ENCODE measurements at places on chromosomes 5 and 9.

DNA sequence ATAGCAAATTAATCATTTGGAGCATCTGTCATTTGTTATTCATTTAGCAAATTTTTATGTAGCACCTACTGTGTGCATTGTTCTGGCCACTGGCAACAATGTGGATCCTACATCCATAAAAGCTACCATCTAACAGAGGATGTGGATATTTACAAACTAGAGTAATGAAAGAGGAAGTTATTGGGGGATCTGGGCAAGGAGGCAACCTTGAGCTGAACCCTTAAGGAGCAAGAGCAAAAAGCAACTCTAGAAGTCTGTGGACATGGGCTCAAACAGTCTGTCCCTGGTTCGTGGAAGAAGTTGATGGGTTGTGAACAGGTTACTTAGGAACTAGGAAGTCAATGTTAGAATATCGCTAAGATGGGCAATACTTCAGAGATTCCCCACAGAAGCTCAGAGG lies 259.9 kb downstream of the SYK start:
- no peak for DNase-seq

DNA sequence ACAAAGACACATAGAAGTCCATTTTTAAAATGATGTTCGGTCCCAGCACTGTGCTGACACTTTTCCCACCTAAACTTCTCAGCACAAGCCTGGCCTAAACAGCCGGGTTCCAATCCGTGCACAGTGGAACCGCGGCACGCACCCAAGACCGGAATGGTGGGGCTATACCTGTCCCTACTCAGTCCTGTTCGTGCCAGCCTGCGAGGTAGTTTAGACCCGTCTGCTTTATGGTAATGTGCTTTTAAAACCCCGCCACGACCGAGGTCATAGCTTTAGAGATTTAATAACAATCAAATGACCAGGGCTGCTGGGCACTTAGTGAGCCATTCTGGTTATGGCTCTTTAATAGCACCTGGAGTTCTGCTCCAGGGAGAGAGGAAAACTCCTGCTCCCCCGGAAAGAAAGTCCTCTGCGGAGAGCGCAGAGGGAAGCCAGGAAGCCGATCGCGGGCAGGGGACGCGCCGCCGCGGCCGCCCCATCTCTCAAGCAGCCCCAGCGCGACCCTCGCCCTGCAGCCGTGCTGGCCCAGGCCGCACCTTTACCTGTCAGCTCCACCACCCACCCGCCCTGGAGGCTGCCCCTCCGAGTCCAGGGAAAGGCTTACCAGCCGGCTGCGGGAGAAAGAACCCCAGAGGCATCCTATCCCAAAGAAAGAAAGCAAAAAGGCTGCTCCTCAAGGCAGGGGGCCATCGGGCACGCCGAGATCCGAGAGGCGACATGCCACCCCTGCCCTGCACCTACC lies 511 bp downstream of the ARL15 start:
- DNase-seq: no peak

- no peak for DNase-seq
Measured at GRCh38 chr9:136259517-136259813, 13.9 kb upstream of the QSOX2 start.

DNA sequence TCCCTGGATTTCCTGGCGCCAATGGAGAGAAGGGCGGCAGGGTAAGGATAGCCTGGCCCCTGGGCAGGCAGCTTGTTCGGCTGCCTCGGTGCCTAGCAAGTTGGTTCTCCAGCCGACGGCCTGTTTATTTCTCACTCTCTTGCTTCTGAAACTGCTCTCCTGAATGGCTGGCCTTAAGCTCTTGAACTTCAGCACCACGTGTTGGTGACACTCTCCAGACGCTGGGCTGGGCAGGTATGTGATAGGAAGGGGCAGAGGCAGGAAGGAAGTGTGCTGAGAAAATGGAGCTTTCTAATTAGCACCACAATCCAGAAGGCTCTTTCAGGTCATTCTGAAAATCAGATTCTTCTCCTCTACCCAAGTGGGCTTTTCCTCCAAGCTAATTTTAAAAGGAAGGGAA lies 91.4 kb upstream of the FCN2 start:
- DNase-seq: no peak

DNA sequence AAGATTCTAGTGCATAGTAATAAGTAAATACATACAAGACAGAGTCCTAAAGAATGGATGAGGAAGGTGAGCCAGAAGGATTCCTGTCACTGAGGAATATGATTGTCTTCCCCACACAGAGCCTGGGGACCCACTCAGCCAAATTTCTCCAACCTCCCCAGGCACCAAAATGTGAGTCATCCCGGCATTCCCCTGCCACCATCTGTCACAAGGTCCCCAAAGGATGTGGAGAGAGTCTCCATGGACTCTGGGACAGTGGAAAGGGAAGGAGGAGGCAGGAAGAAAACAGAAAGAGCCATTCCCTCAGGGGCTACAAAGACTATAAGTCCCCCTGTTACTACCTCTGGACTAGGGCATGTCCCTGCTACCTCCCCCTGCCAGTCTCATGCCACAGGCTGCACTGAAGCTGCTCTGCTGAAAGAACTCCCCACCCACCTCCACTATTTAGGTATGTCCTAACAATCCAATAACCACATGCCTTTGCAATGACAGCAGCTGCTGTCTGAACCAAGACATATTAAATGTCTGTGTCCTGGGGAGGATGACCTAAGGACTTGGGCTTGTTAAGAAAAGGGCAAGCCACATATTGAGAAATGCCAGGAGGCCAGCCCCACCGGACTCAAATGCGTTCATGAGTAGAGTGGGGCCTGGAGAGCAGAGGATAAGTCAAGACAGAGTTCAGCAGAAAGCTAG lies 10.7 kb upstream of the OR5C1 start:
- no peak for DNase-seq

- no peak for DNase-seq
Measured at GRCh38 chr5:41747708-41748107, 122.5 kb downstream of the OXCT1 start.

DNA sequence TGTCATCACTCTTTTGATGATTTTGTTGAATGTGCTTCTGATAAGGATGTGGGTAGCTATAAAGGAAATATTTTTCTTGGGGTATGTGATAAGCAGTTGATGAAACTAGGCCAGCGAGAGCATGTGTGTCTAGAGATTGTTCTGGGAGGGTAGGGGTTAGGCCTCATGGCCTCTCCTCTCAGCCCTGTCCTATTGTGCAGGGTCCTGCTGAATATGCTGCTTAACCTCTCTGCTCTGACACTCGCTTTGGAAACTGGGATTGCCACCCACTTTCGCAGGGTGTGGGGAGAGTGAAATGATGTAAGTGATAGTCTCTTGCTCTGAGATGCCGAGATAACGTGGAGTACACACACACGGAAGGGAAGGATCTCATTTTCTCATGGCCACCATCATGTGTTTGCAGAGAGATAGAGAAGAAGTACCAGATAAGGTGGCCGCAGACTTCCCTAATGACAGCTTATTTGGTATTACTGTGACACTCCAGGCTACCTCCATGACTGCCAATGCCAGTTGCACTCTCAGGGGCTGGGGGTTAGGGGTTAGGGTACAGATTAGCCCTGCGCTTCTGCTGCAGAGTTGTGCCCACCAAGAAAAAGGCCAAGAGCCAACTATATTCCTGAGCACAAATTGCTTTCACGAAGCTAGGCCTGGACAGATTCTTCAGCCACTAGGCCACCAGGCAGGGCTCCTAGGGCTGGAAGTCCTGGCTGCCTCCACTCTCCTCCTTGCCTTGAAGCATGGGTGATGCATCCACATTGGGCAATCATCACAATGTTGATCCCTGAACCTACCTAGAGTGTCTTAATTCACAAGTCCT lies 25.2 kb upstream of the TNFAIP8 start:
- DNase-seq: peak; percentile 64

DNA sequence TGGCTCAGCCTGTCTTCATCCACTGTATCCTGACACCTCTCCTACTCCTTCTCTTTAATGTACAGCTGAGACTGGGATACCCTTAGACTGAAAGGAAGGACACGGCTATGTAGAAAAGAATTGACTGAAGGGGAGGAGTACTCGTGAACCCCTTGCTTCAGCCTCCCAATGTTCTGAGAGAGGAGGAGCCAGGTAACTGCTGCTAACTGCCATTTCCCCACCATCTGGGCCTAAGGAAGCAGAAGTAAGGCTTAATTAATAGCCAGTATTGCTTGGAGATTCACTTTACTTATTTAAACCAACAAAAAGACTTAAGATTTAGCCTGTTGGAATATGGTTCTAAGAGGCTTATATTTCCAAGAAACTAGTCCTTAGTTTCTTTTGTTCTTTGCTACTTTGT lies 18.8 kb upstream of the RGS3 start:
- DNase-seq: no peak

GRCh38 chr5:68452286-68452685 lies 236.7 kb downstream of the PIK3R1 start:
- no peak for DNase-seq

DNA sequence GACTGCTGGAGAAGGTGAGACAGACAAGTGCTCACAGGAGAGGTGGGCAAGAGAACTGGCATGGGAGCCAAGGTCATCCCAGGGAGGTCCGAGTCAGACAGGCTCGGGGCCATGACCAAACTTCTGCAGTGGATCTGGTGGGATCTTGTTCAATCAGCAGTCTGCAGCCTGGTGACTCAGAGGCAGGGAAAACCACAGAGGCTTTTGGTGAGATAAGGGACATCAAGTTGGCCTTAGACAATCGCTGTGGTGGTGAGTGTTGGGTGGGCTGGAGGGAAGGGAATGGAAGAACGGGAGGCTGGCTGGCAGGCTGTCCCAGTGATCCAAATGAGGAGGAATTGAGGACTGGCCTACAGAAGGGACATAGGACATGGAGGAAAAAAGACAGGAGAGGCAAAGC lies 123.8 kb downstream of the TMEM174 start:
- DNase-seq: no peak

GRCh38 chr5:161691911-161692310 lies 6.4 kb downstream of the GABRA6 start:
- DNase-seq: no peak

GRCh38 chr9:36218011-36218410 lies 27.3 kb downstream of the CLTA start:
- DNase-seq: no peak

GRCh38 chr9:750249-750967 lies 91.1 kb upstream of the DMRT1 start:
- DNase-seq: no peak

GRCh38 chr5:133926489-133927299 lies 41.7 kb downstream of the C5orf15 start:
- no peak for DNase-seq

- no peak for DNase-seq
Measured at GRCh38 chr5:3518051-3518450, 77.6 kb upstream of the IRX1 start.

DNA sequence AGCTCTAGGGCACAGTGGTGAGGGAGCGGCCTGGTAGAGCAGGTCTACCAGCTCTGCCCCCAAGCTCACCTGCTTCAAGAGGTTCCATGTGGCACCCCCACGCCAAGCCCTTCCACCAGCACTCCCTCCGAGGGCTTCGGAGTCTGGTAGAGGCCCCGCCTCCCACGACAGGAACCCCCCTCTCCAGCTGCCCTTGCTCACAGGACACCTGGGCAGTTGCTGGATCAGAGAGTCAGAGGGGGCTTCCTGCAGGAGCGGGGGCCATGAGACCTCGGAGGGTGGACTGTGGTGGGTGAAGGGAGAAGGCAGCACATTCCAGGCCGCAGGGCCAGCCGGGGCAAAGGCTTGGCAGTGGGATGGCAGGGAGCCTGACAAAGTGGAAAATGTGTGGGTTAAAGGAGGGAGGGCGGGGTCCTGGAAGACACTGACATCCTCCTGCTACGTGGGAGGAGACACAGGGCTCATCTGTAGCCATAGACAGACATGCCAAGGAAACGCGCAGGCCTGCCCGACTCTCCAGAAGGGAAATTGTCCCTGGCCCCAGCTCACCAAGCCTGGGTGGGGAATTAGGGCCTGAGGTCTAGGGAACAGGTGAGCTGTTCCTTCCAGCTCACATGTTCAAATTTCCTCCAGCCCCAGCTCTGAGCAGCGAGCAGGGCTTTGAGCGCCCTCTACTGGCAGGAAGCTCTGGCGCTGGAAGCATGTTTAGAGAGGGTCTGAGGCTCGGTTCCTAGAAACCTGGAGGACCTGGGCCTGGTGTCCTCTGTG lies 74.2 kb downstream of the NTNG2 start:
- peak; percentile 50 for DNase-seq

- no peak for DNase-seq
Measured at GRCh38 chr5:124696898-124697297, 49.5 kb downstream of the ZNF608 start.

GRCh38 chr9:112355427-112355897 lies 22.0 kb upstream of the PTBP3 start:
- no peak for DNase-seq

DNA sequence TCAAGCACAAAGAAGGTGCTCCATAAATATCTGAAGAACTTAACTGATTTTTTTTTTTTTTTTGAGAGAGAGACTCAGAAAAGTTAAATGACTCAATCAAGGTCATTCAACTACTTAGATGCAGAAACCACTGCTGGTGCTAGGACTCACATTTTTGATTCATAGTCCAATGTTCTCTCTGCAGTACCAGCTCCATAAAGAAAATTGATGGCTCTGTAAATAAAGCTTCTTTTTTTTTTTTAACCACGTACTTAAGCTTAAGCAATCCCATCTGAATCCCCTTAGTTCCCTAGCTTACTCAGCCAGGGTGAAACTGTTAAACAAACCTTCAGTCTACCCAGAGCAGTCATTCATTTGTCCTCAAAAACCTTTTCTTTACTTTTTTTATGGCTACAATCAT lies 657.0 kb upstream of the WWC1 start:
- no peak for DNase-seq

DNA sequence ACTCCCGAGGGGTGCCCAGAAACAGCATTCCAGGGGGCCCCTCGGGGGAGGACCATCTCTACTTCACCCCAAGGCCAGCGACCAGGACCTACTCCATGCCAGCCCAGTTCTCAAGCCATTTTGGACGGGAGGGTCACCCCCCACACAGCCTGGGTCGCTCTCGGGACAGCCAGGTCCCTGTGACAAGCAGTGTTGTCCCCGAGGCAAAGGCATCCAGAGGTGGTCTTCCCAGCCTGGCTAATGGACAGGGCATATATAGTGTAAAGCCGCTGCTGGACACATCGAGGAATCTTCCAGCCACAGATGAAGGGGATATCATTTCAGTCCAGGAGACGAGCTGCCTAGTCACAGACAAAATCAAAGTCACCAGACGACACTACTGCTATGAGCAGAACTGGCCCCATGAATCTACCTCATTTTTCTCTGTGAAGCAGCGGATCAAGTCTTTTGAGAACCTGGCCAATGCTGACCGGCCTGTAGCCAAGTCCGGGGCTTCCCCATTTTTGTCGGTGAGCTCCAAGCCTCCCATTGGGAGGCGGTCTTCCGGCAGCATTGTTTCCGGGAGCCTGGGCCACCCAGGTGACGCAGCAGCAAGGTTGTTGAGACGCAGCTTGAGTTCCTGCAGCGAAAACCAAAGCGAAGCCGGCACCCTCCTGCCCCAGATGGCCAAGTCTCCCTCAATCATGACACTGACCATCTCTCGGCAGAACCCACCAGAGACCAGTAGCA lies 83.9 kb downstream of the GOLPH3 start:
- no peak for DNase-seq

- DNase-seq: no peak
Measured at GRCh38 chr5:75054134-75054930, 2.0 kb upstream of the GCNT4 start.

Measured in effector memory CD4-positive, alpha-beta T cell (primary cell).